ENCODE measurements at places on chromosomes 2 and 18. TPM values are rescaled to one million over a fixed set of nuclear protein-coding genes. Genes with fewer than 3 reads are reported as not detected.

GRCh38 chr2:226216575-226216974 lies 583.0 kb downstream of the IRS1 start:
- no peak overlapping the region for H3K4me3 ChIP-seq
- no peak for DNase-seq
- H3K36me3 ChIP-seq, result no peaks in the 10 kb centered on the region
- no peaks in the 10 kb centered on the region for H3K4me1 ChIP-seq
- H3K27me3 ChIP-seq, result no peaks in the 10 kb centered on the region

DNA sequence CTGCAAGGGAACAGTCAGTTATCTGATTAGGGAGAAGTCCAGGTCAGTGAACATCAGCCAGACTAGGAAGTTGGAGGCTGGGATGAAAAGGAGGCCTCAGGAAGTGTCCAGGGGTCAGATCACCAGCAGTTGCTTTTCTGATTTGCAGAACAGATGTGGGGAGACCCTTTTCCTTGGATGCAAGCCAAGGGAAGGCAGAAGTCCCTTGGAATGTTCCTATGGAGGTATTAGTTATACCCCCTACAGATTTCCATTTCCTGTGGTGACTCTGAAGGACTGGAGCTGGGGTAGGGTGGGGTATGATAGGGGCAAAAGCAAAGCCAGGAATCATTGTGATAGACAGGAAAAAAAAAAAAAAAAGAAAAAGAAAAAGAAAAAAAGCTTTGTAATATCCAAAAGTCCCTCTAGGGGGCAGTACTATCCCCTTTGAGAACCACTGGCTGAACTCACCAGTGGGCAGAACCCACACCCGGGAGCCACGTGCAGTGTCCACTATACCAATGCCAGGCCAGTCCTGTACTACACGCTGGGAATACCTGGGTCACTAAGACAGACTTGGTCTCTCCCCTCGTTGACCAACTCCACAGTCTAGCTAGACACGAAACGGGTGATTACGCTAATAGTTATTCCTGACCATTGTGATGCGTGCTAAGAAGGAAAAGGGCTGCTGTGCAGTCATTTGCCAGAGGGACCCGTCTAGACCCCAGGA lies 7.4 kb downstream of the DYSF start:
- no peak for DNase-seq
- no peak overlapping the region for H3K4me3 ChIP-seq
- no peaks in the 10 kb centered on the region for H3K4me1 ChIP-seq
- no peak overlapping the region for H3K27ac ChIP-seq

DNA sequence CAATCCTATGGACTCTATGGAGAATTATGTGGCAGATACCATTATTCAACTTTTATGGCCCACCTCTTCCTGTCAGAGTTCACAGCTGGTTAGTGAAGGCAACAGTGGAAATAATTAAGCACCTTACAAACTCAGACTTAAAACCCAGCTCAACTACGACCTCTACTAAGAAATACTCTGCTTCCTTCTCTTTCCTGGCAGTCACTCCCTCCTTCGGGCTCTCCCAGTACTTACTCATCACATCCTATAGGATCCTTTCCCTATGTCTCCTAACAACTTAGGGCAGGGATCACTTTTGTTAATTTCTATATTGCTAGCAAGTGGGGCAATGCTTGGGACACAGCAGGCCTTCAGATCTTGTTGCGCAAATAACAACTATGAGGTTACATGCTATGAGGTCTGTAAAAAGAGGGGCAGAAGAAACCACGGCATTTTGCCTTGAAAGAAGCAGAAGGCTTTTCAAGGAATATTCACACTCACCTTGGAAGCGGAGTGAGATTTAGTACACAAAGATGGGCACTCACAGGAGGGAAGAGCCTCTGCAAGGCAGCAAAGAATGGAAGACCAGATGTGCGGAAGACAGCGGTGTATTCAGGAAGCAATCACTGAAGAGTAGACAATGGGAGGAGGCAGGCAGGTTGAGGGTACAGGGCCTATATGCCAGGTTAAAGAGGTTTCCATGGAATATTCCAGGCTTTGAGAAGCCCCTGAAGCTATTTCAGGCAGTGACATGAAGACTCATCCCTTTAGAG lies 2.1 kb downstream of the STK39 start:
- H3K4me1 ChIP-seq, result peaks cover 14% of the 10 kb centered on the region
- H3K27me3 ChIP-seq, result no peaks in the 10 kb centered on the region
- DNase-seq, result no peak
- H3K36me3 ChIP-seq, result no peaks in the 10 kb centered on the region
- no peak overlapping the region for H3K27ac ChIP-seq

DNA sequence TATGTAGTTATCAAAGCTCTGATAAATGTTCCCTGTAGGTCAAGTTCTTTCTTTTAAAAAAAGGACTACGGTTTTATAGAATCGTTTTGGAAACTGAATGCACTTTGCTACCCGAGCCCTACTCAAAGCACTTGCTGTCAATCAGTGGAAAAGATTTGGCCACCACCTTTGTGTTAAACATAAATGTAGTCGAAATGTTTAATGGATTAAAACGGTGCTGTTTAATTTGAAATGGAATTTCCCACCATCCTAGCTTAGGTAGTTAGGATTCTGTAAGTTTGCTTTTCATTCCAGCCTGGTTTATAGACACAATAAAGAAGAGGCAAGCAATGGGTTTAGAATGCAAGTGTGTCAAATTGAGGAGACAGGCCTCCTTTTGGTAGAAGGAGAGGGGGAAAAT lies 69.4 kb upstream of the MMADHC start:
- peaks cover 4% of the 10 kb centered on the region for H3K4me1 ChIP-seq
- no peaks in the 10 kb centered on the region for H3K36me3 ChIP-seq
- H3K27ac ChIP-seq, result no peak overlapping the region

DNA sequence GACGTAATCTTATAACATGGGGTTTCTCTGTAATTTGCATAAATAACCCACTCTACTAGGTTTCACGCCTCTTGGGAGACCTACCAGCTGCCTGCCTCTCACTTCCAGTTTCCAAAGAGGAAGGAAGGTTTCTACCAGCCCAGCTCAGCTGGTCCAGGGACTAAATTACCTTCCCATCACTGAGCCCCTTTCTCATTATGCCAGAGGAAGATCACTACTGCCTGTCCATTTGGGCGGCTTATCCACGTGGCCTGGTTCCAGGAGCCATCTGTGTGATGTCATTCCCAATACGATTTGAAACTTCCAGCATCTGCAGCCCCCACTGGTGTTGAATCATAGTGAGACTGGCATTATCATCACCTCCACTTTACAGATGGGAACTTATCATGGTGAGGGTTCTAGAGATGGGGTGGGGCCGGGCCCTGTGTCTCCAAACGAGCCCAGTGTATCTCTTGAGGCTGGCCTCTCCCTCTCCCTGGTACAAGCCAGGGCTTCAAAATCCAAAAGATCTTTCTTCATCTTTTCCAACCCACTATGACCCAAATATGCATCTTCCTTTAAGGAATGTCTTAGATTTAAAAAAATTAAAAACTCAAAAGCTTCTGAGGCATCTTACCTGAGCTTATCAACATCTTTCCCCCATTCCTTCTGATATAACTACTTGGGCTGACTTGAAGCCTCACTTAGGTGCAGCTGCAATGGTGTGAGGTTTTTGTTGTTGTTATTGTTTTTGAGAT lies 140.8 kb downstream of the DDX1 start:
- no peaks in the 10 kb centered on the region for H3K27me3 ChIP-seq
- H3K27ac ChIP-seq, result no peak overlapping the region
- no peak overlapping the region for H3K4me3 ChIP-seq
- no peaks in the 10 kb centered on the region for H3K36me3 ChIP-seq

- no peaks in the 10 kb centered on the region for H3K36me3 ChIP-seq
- no peak overlapping the region for H3K4me3 ChIP-seq
- no peaks in the 10 kb centered on the region for H3K27me3 ChIP-seq
- H3K4me1 ChIP-seq, result no peaks in the 10 kb centered on the region
- no peak overlapping the region for H3K27ac ChIP-seq
These were observed 11.0 kb upstream of the DUSP2 start for GRCh38 chr2:96156011-96156820.

GRCh38 chr18:68340606-68341005 lies 374.3 kb downstream of the TMX3 start:
- no peak overlapping the region for H3K4me3 ChIP-seq
- no peaks in the 10 kb centered on the region for H3K36me3 ChIP-seq
- no peak overlapping the region for H3K27ac ChIP-seq
- H3K4me1 ChIP-seq, result no peaks in the 10 kb centered on the region

DNA sequence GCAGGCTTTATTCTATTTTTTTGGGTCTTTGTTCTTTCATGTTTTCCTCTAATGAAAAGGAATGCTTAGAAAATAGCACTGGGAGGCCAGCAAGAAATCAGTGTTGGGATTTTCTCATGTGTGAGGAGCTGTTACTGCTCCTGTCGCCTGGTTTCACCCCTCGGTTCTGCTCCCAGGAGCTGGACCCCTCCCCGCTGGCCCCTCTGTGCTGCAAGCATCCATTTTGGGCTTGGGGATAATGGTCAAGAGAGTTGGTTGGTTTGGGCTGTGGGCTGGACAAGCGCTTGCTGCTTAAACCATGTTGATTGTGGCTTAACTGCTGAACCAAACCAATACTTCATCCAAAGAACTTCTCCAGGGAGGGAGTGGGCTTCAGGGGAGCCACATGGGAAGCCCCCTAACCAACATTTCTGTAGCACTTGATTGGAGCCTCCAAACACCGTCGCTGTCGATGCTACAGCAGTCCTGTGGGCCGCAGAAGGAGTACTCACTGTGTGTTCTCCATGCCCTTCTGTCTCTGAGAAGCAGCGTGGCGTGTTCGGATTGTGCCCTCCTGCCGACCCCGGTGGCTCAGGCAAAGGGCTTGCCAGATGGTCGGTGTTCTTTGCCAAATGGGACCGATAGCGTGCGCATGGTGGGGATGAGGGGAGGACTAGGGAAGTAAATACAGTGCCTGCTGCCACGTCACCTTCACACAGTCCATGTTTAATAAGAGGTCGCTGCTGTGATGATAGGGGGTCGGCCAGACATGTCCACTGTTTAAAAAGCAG lies 40.0 kb downstream of the AGAP1 start:
- no peak overlapping the region for H3K27ac ChIP-seq
- H3K4me1 ChIP-seq, result peaks cover 8% of the 10 kb centered on the region
- no peaks in the 10 kb centered on the region for H3K36me3 ChIP-seq
- no peaks in the 10 kb centered on the region for H3K27me3 ChIP-seq
- DNase-seq, result no peak

DNA sequence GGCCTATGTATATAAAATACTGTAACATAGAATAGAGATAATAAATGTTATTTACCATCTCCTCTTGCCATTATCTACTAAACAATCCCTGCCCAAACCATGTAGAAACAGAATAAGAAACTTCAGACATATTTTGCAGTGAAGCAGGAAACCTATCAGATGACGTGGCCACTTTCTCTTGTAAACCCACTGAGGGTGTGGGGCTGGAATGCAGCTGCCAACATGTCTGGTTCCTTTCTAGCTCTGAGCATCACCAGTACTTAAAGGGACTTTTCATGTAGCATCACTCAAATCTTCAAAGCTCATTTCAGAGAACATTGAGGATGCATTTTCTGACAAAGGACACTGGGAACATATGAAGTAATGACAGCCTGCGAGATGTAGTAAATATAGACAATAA lies 251.8 kb downstream of the LPIN1 start:
- no peak for DNase-seq
- H3K27ac ChIP-seq, result no peak overlapping the region
- no peak overlapping the region for H3K4me3 ChIP-seq
- no peaks in the 10 kb centered on the region for H3K36me3 ChIP-seq

Gene NYAP2
- not detected for total RNA-seq

Gene VWC2L
- total RNA-seq, result not detected

Gene TPO
- total RNA-seq, result 0.41 TPM

Gene DUSP2
- 3.1 TPM for total RNA-seq

Gene GAL3ST2
- not detected for total RNA-seq

Measured in pancreas (tissue), 10 donors.